ENCODE measurements at places on chromosomes 5 and 9. TPM values are rescaled to one million over a fixed set of nuclear protein-coding genes. Genes with fewer than 3 reads are reported as not detected.

- peak; percentile 59 for DNase-seq
Measured at GRCh38 chr9:135499326-135500070, 984 bp upstream of the MRPS2 start.

DNA sequence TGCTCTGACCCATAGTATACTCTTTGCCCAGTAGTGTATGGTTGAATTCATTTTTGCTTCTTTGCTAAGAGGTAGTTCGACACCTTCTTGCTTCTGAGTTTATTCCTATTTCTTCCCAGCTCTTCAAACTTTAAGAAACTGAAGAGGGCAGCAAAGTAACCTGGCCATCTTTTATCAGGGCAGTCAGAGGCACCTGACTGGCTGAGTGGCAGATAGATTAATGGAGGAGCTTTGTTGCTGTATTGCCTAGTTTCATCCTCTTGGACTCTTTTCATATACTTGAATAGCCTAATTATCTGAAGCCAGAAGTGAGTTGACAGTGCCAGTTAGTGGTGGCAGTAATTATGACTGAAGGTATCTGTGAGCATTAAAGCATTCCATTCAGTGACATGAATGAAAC lies 82.5 kb downstream of the UHRF2 start:
- DNase-seq = no peak

GRCh38 chr9:116323012-116323411 lies 169.4 kb downstream of the PAPPA start:
- peak; percentile 37 for DNase-seq

Gene CCT5
- total RNA-seq = 161 TPM

Gene SLCO6A1
- total RNA-seq = not detected

- no peak for DNase-seq
Measured at GRCh38 chr9:133487331-133487725, 8.4 kb upstream of the SLC2A6 start.

Gene CER1
- 0.30 TPM for total RNA-seq

GRCh38 chr5:1363160-1363559 lies 18.3 kb upstream of the CLPTM1L start:
- no peak for DNase-seq

DNA sequence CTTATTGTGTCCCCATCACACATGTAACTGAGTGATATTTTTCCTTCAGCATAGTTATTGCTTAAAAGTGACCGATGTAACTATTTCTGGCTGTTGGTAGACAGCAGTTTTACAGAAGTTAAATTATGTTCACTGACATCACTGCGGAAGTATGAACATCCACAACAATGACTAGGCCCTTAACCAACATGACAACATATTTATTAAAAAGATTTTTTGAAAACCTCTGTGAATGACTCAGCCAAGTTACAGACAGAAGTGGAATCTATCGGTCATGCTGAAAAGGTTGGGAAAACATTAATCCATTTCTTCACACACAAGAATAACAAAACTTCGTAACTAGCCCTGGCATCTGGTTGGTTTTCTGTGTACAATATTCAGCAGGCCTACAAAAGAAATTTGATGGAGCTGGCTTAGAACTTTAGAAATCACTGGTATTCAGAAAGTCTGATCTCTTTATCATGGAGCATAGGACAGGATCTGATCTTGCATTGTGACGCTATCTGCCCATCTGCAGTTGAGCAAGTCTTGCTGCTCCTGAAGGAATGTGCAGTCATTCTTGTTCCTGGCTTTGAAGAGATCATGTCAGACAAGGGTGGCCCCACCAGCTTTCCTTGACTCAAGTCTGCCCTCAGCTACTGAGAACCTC lies 6.5 kb downstream of the GLIS3 start:
- peak; percentile 76 for DNase-seq

DNA sequence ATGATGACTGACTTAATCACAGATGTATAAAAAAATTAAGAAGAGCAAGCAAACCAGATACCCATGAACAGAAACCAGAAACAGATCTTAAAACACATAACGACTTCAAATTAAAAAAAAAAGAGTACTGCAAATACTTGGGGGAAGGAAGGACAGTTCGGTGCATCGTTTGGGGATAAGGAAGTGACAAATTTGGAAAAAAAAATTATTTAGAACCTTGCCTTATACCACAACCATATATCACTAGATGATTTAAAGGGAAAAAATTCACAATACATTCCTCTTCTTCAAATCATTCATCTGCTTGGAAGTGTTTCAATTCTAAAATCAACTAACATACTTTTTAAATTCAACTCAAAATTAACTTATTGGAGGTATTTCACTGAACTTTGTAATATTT lies 1038.6 kb upstream of the DMAC1 start:
- DNase-seq = no peak

GRCh38 chr9:126111556-126111955 lies 215.1 kb upstream of the MVB12B start:
- DNase-seq = no peak

DNA sequence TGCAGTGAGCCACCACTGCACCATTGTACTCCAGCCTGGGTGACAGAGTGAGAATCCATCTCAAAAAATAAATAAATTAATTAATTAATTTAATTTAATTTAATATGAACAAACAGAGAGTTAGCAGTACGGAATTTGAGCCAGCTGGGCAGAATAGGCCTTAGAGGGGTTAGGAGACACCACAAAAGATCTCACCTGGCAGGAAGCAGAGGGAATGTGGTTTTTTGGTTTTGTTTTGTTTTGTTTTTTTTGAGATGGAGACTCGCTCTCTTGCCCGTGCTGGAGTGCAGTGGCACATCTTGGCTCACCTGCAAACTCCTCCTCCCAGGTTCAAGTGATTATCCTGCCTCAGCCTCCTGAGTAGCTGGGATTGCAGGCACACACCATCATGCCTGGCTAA lies 31.8 kb upstream of the PWWP2A start:
- no peak for DNase-seq

DNA sequence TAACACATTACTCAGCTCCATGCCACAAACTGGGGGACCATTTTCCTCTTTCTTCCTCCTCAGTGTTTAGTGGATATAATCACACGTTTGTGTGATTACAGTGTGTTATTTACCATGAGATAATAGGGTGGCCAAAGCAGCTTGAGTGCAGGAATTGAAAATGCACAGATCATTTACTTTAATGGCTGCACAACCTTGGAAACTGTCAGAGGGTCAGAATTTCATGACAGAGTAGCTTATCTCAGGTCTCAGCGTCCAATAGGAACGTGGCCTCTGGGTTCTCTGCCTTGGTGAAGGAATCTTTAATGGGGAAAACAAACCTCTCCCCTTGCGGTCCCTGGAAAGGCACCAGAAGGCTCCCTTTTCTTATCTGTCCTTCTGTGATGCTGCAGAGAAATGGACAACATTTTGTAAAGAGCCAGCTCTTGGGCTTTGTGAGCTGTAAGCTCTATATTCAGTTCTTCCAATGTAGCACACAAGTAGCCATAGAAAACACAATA lies 87.4 kb upstream of the CD180 start:
- DNase-seq = no peak
